ENCODE measurements at places on chromosomes 11 and 22.

DNA sequence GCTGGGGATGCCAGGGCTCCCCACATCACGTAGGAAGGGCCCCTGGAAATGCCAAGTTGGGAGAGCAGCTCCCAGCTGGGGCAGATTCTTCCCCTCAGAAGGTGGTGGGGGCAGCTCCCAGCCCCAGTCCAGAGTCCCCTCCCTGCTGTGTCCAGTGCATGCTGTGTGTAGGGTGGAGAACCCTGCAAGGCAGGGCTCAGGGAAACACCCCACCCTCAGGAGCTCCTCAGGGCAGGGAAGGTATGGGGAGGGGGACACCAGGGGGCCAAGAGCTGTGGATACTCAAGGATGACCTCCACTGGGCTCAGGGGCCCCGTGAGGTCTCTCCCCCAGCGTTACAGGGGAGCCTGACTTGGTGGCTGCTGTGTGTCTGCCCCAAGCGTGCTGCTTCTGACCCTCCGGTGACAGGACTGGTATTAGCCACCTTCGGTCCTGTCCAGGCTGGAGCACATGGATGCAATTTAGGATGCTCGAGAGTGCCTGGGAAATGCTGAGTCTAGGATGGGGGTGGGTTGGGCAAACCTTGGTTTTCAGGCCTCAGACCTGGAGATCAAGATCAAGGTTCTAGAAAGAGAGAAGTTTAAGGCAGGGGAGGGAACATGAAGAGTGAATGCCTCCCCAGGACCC, 16.1 kb upstream of the CABP7 start:
- DNase-seq: no peak

DNA sequence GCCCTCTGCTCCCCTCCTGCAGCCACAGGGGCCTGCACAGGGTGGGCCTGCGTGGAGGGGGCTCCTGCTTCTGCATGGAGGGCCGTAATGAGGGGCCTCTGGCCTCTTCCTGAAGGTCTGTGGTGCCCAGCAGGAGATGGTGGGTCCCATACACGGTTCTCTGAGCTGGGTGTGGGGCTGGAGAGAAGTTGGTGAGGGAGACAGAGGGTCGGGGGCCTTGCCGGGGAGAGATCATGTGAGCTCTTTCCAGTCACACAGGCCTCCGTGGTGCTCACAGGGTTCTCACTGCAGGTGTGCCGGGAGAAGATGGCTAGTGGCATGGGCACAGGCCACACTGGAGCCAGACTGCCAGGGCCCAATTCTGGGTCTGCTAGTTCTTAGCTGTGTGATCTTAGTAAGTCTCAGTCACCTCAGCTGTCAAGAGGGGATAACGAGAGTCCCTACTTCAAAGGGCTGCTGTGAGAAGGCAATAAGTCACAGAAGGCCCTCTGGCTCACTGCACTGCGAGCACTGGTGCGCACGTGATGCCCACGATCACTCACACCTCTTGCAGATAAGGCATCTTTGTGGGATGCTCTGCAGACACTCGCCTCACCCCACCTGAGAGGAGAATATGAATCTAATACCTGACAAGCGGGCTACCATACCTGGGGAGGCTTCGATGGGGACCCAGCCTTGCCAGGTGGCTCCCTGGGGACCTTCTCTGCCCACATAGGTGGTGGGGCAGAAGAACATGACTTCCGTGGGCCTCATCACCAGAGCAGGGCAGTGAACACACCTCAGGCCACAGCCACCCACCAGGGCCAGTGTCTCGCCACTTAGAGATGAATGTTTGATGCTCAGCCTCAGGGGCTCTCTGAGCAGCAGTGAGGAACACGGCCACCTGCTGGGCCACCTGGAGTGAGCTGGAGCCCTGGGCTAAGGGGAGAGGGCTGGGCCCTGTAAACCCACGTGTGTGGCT, 14.5 kb downstream of the KCNC1 start:
- DNase-seq: no peak

- no peak for DNase-seq
These were observed 12.9 kb upstream of the CRY2 start for GRCh38 chr11:45834298-45834756.

DNA sequence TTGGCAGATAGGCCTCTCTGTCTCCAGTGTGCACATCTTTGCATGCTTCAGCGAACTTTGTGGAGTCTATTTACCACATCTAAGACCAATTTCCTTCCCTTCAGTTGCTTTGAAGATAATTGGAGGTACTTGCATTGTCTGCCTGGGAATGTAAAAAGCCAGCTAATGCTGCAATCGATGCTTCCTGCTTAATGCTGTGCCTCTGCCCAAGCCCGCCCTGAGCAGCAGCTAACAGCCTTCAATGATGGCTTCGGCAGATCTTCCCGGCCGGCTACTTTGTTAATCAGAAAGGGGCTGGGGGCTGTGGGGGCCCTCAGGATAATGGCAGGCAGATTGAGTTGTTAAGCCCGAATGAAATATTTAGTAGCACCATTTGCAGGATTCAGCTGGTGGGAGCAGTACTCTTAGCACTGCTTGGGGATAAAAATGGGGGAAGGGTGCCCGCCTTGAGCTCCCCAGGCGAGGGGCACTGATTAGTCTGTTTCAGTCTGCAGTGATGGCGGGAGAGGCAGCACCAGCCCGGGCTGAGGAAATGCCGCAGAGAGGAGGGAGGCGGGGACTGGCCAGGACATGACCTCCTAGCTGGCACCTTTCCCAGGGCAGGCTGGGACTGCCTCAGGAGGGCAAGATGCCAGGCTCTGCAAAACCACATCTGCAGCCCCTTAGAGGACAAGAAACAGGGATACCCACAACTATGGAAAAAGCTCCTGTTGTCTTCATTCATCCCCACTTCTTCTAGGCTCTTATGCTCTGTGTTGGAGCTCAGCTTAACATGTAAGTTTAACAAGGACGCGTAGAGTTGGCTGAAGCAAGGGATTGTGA, 460.0 kb downstream of the BUD13 start:
- DNase-seq: no peak

DNA sequence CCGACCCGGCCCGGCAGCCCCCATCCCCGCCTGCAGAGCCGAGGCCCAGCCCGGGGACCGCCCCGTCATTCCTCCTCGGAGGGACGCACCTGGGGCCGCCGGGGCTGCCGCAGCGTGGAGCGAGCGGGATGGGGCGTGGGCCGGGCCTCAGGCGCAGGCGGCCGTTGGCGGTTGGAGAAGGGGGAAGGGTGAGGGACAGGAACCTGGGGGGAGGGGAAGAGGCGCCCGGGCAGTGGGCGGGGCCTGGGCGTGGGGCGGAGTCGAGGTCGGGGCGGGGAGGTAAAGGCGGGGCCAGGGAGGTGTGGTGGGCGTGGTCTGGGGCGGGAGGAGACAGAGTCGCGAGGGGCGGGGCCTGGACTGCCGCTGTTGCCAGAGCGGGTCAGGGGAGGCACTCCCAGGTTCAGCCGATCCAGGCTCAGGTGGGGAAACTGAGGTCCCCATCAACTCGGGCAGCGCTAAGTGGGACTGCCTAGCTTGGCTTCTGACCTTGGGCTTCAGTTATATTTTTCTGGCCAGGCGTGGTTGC, at the start of gene TESMIN:
Gene TESMIN (minus strand): TSS at position 190 of the 526 bp plus-strand sequence. CDS start 860 bp downstream, outside the sequence.
- peak; percentile 98 for DNase-seq

DNA sequence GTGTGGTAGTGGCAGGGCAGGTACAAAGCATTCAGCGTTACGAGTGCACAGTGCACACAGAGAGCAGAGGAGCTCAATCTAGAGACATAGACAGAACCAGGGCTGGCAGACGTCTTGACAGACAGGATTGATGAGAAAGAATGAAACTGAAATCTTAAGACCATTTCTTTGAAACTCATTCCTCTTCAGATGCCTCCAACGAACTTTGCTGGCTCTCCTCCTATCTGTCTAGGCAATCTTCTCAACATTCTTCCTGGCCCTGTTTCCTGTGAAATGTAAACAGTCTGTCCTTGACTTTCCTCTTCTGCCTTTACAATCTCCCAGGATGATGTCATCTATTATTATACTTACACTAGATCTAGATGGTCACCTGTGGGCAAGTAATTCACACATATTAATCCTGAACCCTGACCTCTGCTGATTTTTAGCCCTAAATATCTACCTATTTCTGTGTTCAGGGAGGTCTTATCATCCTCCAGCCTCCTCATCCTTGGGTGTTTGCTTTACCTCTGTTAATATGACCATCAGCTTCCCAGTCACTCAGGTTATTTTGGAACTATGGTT, 119.5 kb downstream of the ENTHD1 start:
- no peak for DNase-seq

DNA sequence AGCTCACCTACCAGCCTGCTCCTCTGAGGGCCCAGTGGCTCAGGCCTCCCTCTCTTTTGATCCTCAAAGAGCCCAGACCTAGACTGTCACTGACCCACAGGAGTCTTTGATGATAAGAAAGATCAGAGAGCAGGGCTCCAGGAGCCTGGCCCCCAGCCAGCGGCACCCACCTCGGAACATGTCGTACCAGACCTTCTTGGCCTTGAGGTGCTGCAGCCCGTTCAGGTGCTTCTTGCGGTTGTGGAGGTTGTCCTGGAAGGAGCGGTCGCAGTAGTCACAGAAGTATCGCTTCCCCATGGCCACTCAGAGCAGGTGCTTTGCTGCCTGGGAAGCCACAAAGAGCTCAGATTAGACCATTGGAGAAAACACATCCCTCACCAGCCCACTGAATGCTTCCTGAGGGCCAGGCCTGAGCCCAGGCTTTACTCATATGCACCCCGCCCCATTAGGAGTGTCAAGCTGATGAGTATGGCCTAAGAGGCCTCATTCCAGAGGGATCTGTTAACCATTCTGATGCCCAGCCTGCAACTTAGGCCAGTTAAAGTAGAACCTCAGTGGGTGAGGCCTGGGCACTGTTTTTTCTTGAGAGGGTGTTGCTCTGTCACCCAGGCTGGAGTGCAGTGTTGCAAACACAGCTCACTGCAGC, 18.4 kb downstream of the ZMAT5 start:
- DNase-seq: no peak

DNA sequence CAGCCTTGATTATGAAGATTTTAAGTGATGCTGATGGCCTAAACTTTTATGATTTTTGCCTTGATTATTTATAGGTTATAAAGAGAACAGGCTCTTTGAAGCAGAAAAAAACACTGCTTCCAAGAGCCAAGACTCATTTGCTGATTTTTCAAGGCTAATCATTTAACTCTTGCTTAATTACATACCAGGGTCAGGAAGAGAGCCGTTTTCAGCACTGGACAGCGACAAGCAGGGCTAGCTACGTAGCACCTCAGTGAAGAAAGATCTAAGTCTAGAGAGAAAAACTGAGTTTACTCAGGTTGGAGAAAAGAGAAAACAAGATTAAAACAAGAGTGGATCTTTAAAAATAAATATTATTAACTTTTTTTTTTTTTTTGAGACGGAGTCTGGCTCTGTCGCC, 615.4 kb upstream of the B3GAT1 start:
- no peak for DNase-seq

DNA sequence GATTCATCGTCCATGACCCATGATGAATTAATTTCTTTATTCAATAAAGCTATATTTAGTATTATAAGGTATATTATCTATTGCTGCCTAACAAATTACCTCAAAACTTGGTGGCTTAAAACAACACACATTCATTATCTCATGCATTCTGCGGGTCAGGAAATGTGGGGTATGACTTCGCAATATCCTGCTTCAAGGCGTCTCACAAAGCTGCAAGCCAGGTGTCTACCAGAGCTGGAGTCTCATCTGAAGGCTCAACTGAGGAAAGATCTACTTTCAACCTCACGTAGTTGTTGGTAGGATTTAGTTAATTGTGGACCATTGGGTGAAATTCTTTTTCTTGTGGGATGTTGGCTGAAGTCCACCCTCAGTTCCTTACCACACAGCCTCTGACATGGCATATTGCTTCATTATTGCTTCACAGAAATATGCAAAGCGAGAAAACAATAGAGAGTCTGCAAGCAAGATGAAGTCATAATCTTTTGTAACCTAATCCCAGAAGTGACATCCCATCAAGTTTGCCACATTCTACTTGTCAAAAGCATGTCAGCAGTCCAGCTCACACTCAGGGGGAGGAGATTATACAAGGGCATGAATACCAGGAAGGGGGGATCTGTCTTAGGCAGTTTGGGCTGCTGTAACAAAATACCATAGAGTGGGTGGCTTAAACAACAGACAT, 45.1 kb downstream of the KREMEN1 start:
- DNase-seq: no peak

- no peak for DNase-seq
These were observed 861 bp upstream of the LTBP3 start for GRCh38 chr11:65558930-65559509.

DNA sequence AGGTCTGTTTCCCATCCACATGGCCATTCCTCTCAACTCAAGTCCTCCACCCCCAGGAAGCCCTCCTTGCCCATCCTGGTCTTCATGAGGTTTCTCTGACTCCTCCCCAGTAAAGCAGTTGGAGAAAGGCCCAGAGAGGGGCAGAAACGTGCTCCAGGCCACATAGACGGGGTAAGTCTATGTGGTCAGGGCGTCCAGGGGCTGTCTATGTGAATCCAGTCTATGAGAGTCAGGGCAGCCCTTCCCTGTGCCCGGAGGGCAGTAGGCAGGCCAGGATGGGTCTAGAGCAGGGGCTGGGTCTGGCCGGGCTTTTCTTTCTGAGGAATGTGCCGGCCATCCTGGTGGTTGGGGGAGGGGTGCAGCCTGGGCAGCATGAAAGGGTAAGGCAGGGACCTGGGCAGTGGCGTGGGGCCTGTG, 11.7 kb downstream of the GUCD1 start:
- no peak for DNase-seq

- no peak for DNase-seq
These were observed 72.9 kb upstream of the ANO1 start for GRCh38 chr11:70005107-70005818.

DNA sequence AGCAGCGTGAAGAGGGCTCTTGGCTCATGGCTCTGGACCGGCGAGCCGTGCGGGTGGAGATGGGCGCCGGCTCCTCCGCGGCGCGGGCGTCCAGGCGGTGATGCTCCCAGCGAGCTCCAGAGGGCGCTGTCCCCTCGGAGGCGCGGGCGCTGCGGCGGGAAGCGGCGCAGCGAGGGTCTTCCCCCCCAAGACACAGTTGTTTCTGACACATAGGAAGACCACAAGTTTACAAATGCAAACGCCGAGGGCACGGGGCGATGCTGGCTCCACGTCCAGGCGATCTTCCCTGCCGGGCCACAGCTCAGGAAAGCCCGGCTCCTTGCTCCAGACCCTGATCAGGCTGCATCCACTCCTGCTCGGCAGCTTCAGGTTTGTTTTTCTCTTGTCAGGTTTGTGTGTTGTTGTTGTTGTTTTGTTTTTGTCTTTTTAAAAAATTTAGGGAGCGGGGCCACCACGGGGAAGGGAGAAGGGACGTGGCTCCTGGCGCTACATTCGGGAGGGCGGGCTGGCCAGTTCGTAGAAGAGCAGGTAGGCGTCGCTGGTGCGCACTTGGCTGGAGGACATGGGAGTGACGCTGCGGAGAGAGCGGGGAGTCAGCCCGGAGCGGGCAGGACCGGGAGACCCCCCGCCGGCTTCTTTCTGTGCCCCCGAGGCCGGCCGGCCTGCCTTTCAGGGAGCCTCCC, 10.0 kb upstream of the MFRP start:
- peak; percentile 68 for DNase-seq

Data from T-helper 9 cell (primary cell).